Fibroblast of lung (primary cell): ENCODE measurements at places on chromosomes 2 and 18. TPM values are rescaled to one million over a fixed set of nuclear protein-coding genes. Genes with fewer than 3 reads are reported as not detected.

- DNase-seq: no peak
Measured at GRCh38 chr18:14914771-14915170, 166.8 kb downstream of the ANKRD30B start.

DNA sequence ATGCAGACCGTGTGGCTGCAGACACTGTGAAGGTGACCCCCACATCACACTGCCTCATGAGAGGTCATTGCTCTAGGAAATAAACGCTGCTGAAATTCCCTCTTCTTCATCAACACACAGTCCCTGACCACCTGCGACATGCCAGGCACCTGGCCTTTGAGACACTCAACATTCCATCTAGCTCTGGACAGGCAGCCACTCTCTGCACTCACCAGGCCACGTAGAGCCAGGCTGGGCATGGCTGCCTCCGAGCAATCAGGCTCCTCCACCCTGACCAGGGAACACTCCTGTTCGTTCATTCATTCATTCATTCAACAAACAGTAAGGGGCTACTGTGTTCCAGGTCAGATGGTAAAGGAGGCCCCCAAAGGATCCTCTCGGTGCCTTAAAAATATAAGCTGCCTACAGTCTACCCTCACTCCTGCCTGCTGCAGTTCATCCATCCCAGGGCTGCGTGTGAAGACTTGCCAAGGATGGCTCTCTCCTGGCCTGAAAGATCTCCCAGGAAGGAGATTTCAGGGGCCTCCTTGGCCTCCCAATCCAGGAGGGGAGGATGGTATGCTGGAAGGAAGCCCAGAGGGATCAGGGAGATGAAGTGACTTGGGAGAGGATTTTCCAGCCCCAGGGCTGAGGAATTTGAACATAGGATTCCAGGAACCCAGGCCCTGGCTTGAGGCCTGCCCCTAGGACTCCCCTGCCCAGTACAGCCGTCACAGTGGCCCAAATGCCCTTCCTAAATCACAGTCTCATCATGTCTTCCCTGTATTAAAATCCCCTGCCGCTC is 66.7 kb downstream of the TNS1 start:
- DNase-seq: peak; percentile 32

CCDC148 gene
- 1.0 and 1.2 TPM in 2 replicates for total RNA-seq

GTF2A1L gene
- total RNA-seq: 3.3 and 3.5 TPM in 2 replicates

DNA sequence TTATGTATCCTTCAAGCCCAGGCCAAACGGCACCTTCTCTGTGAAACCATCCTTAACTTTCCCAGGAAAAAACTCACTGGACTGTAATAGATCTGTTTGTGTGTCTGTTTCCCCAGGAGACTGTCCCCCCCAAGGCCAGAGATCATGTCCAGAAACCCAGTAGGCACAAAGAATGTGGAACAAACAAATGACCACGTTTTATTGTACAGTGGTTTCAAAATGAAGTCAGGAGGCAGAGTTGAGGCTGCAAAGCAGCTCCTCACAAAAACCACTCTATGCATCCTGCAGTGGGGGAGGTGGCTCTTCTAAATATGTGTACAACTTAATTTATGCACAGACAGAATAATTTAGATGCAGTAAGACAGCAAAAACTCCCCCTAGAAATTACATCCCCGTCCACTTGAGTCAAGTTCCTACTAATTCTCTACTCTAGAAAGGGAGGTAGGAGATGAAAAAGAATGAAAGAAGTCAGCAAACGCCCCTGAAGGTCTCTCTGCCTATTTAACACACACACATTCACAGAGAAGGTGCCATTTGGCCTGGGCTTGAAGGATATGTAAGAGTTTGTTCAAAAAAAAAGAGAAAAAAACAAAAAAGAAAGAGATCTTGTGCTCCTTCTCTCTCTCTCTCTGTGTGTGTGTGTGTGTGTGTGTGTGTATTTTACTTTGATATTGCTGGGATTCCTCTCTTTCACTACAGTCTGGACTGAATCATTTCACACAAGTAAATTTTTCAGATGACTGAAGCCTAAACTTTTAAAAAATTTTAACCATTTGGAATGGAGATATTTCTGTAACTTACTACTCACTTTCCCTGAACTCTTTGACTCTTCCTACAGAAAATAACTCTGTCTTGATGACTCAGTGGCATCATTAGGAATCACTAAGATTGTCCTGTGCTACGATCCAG is 19.5 kb downstream of the BCL2 start:
- DNase-seq: peak; percentile 82

- DNase-seq: no peak
Measured at GRCh38 chr2:165369898-165370296, 99.6 kb upstream of the CSRNP3 start.

DSG4 gene
- not detected in 2 replicates for total RNA-seq

SCYGR4 gene
- not detected in 2 replicates for total RNA-seq

DNA sequence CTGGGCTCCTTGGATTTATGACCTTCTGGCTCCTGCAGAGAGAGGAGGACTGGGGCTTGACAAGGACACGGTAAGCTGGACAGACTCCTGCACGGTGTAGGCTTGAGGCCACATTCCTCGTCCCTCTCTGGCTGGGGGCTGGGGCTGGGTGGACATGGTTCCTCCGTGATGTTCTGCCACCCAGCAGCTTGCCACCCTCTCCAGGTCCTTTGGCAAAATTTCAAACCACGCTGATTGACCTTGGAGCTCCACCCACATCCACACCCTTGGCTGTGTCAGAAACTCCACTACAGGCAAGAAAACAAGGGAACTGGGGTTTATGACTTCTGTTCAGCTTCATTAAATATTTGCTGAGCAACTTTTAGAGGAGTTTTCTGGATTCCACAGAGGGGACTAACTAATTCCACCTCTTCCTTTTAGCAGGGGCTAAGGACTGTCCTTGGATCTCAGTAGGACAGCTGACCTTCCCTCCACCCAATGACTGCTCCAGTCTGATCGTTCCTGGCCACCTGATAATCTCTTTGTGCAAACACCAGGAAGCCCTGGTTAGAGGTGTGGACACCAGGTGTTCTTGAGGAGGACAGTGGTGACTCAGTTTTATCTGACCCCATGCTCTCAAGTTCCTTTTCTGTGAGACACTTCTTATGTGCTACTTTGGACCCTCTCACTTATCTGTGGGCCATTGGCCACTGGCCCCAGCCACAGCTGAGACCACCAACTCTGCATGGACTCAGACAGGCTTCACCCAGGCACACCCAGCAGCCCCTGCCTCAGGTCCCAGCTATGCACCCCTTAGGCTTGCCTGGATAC is 29.3 kb downstream of the GPR55 start:
- no peak for DNase-seq

DNA sequence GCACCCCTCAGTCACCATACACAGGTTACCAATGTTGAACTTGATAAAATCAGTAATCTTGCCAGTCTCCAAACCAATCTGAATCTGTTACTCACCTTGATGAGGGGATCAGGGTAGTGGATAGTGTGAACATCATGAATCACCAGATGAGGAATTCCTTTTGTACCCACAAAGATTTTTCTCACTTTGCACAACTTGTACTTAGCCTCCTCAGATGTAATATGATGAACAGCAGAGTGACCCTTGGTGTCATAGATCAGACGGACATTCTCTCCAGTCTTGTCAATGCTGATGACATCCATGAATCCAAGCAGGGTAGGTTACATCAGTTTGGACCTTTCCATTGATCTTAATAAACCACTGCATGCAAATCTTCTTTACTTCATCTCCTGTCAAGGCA is 54.7 kb downstream of the MDH1 start:
- DNase-seq: no peak

SUPT7L gene
- 18.5 and 27.2 TPM in 2 replicates for total RNA-seq

GRCh38 chr2:38168710-38169480 is 92.9 kb upstream of the CYP1B1 start:
- peak; percentile 87 for DNase-seq

CXCR1 gene
- not detected in 2 replicates for total RNA-seq

ERMN gene
- total RNA-seq: 0.17 TPM in 1 of 2 replicates, not detected in the other

BOLL gene
- not detected in 2 replicates for total RNA-seq

WDFY1 gene
- total RNA-seq: 107 and 156 TPM in 2 replicates

- no peak for DNase-seq
Measured at GRCh38 chr2:148508878-148509287, 135.7 kb upstream of the EPC2 start.

- no peak for DNase-seq
Measured at GRCh38 chr2:240932724-240933047, 26.6 kb downstream of the CROCC2 start.

GRCh38 chr2:121000804-121001203 is 265.1 kb downstream of the GLI2 start:
- no peak for DNase-seq

BMP10 gene
- not detected in 2 replicates for total RNA-seq

DNA sequence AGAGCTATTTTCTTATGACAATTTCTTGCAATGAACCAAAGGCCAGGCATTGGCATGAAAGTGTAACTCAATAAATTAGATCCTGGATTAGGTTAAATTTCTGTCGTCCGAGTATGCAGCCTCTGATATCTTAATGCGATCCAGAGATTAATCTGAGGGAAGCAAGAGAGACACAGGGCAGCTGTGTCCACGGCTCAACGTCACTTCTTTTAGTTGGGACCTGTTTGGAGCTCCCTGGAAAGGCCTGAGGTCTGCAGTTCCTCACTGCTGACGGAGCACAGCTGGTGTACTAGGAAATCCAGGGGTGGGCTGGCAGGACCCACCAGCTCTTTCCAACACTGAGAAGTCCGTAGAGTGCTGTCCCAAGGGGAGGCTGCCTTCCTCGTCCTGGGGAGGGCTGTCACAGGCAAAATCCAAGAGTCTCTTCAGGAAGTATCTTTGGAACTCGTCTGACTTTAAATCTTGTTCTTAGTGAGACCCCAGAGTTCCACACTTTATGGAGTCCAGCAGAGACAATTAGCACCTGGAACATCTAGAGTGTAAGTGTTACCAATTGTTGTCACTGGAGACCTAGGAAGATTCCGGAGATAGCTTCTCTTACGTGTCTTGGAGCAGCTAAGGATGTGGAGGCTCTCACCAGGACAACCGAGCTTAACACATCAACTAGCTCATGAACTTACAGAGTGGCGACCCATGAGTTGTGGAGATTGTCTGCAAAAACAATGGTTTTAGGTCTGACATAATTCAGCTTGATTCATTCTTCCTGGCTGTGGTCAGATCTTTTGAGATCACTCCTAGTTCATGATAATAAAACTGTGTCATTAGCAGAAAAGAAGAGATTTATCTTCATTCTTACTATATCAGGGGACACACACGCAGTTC is 173.7 kb downstream of the ACKR3 start:
- DNase-seq: peak; percentile 99

DNA sequence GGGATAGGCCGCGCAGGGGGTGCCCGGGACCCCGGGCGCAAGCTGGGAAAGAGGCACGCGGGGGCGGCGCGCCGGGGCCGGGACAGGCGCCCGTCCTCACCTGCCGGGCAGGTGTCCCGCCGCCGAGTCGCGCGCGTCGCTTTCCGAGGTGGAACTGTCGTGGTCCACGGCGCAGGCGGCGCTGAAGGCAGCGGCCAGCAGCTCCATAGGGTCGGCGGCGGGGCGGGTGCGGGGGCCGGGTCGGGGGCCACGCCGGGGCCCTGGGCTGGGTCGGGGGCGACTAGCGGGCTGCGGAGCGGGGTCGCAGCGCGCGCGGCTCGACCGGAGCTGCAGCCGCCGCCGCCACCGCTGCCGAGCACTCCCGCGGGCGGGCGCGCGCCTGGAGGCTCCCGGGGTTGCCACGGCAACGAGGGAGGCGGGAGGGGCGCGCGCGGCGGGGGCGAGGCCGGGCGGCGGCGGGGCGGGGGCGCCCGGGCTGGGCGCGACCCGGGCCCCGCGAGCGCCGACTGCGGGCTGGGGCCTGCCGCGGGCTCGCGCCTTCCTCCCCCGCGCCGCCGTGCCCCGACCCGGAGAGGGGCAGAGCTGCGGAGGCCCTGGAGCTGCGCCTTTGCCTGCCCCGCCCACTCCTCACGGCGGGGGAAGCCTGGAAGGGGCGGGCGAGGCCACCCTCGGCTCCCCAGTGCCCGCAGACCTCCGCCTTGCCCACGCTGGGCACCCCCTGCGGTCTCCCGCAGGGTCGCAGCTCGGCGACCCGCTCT is 57.9 kb downstream of the SNORC start:
- no peak for DNase-seq

DNA sequence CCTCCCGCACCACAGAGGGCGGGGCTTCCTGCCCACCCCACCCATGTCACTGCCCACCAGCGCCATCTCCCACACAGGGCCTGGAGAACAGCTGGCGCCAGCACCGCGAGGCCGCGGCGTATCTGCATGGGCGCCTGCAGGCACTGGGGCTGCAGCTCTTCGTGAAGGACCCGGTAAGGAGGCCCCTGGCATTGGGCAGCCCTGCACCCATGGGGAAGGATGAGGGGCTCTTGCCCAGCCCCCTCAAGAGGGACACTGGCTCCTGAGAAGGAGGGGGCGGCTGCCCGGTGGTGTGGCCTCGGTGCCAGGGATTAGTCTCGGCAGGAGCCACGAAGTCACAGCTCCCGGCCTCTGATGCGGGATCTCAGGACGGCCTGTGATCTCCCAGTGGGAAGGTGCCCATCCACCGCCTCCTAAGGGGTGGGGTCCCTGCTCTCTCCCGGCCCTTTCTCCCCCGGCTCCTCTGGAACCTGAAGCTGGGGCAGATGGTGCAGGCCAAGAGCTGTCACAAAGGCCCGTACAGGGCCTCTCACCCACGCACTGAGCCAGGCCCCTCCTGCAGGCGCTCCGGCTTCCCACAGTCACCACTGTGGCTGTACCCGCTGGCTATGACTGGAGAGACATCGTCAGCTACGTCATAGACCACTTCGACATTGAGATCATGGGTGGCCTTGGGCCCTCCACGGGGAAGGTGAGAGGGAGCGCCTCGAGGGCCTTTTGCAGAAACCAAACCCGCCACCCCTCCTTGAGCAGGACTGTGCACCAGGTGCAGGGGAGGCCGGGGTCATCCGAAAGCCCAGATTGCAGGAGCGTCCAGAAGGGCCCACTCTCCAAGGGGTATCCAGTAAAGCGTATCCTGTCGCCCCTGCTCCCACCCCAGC is 9.1 kb downstream of the AGXT start:
- DNase-seq: no peak

KCNG2 gene
- 6.4 and 10.1 TPM in 2 replicates for total RNA-seq

DNA sequence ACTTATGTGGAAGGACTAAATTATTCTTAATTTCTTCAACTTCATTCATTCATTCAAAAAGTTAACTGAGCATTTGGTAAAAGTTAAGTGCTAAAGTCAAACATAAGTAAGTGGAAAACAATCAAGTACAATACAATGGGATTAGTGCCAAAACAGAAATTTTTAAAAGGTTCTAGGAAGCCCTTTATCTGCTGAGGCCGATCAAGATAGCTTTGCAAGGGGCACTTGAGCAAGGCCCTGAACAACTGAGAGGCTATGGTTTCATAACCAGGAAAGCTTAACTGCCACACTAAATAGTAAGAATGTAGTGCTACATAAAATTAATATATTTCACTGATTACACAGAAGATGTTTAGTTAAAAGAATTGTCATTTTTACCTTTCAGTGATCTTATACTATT is 76.5 kb downstream of the NOL10 start:
- no peak for DNase-seq
